ENCODE measurements at places on chromosomes 6 and 20.

GRCh38 chr6:107061125-107062020 lies 33.4 kb downstream of the MTRES1 start:
- no peak for DNase-seq

DNA sequence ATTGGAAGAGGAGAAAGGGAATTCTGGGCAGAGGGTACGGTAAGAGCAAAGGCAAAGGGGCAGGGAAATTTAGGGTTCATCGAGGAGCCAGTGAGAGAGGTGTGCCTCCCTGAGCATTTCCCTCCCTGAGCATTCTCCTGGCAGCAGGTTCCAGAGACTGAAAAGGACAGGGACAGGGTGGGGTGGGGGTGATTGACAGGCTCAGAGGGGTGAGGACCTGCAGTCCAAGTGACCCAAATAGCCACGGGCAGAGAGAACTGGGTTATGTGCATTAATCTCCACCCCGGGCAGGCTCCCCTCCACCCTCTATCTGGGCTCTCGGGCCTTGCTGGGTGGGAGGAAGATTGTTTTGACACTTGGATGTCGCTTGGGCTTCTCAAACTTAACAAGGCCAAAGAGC lies 69.5 kb downstream of the KCNB1 start:
- DNase-seq: no peak

DNA sequence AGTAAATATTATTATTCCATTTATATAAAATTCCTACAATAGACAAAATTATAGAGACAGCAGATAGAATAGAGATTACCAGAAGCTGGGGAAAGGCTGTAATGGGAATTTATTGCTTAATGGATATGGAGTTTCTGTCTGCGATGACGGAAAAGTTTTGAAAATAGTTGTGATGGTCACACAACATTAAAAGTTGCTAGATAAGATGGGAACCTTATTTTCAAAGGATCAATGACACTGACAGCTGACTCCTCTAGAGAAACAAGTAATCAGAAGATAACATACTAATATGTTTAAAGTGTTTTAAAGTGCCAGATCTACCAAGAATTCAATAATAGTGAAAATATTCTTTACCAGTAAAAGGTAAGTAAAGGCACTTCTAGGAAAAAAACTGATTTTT lies 236.3 kb downstream of the HIVEP2 start:
- DNase-seq: no peak

- no peak for DNase-seq
These were observed 13.7 kb upstream of the SIRPB1 start for GRCh38 chr20:1633535-1633934.

- no peak for DNase-seq
These were observed 41.7 kb downstream of the GRM4 start for GRCh38 chr6:34104186-34104585.

DNA sequence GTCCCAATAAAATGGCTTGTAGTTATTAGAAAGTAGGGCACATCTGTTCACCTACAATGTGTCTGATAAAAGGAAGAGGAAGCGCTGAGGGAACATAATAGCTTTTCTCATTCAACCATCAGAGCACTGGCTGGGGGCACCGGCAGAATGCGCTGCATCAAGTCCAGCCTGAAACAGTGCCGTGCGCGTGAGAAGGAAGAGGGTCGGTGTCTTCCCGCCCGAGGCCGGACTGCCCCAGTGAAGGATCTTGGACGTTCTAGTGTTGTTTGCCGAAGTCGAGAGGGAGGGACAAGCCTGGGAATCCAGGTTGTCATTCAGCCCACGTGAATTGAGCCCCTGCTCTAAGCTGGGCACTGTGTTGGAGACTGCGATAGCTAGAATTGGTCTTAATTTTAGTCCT lies 61.7 kb upstream of the MPC1 start:
- DNase-seq: no peak

DNA sequence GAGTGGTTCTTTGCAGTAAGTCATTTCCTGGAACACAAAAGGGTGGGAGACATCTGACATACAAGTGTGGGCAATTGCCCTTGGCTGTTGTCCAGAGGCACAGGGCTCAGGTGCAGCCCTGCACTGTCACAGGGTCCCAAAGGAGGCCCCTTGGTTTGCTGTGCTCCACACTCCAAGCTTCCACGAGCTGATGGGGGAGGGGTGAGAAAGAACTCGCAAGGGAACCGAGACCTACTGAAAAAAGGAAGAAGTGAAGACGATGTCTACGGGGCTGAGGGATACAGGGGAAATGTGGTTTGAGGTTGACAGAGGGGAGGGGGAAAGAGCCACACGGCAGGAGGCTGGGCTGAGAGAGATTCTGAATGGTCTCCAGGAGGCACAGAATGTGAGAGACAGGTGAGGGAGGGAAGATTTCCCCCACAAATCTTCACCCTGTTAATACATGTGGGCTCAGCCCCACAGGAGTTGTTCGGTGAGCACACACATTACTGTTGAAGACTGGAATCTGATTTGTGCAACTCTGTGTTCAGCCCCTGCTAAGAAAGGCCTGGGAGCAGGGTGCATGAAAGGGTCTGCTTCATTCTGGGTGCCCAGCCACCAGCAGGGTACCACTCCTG lies 123.4 kb downstream of the LY86 start:
- DNase-seq: no peak

GRCh38 chr20:56989516-56989915 lies 276.9 kb downstream of the BMP7 start:
- no peak for DNase-seq

All from fibroblast of mammary gland (primary cell).